ENCODE measurements at places on chromosomes 5 and 9. TPM values are rescaled to one million over a fixed set of nuclear protein-coding genes. Genes with fewer than 3 reads are reported as not detected.

GRCh38 chr5:124060413-124061067 is 548.6 kb downstream of the CSNK1G3 start:
- peaks cover 12% of the 10 kb centered on the region for H3K4me1 ChIP-seq
- no peaks in the 10 kb centered on the region for H3K36me3 ChIP-seq
- no peaks in the 10 kb centered on the region for H3K27me3 ChIP-seq
- H3K4me3 ChIP-seq: no peak overlapping the region
- H3K27ac ChIP-seq: no peak overlapping the region
- no peak for DNase-seq

Gene IFNA13
- not detected for total RNA-seq

DNA sequence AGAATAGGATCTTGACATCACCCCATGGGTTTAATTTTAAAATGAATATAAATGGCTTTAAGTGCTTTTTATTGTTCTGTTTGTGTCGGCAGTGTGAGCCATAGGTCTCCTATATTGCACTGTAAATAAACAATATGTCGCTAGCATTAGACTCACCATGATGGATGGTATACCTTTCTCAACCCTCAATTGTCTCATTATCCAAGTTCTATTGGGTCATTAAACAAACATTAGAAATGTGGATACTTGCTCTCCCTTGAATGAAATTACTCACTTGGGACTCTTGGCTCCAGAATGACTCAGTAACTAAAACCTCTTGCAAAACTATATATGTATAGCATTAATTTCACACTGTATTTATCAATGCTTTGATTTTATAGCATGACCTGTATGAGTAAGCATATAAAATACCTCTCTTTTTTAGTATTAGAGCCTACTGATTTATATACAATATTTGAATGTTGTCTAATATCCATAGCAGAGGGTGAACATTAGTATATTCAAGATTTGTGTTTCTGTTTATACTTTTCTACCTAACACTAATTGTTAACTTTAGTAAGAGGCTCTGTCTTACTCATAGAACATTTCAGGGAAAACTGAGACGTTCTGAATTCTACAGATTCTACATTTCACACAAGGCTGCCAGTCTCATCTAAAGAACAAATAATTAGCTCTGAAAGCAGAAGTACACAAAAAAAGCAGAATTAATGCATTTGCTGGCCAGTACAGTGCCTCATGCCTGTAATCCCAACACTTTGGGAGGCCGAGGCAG is 303.8 kb upstream of the PRR16 start:
- H3K4me3 ChIP-seq: no peak overlapping the region
- no peak for DNase-seq
- H3K27me3 ChIP-seq: no peaks in the 10 kb centered on the region
- peak overlapping the region; percentile 21 for H3K27ac ChIP-seq
- 0 out of 2 replicates have a peak, but pooled peaks cover 8% of the 10 kb centered on the region for H3K4me1 ChIP-seq
- H3K36me3 ChIP-seq: no peaks in the 10 kb centered on the region

GRCh38 chr9:133942206-133942975 is 49.7 kb downstream of the VAV2 start:
- no peaks in the 10 kb centered on the region for H3K27me3 ChIP-seq
- H3K4me3 ChIP-seq: no peak overlapping the region
- no peaks in the 10 kb centered on the region for H3K36me3 ChIP-seq
- H3K27ac ChIP-seq: no peak overlapping the region
- no peaks in the 10 kb centered on the region for H3K4me1 ChIP-seq
- DNase-seq: no peak
